ENCODE measurements at places on chromosomes 11 and 22. TPM values are rescaled to one million over a fixed set of nuclear protein-coding genes. Genes with fewer than 3 reads are reported as not detected.

DDTL gene
- total RNA-seq, result not detected

DAGLA gene
- total RNA-seq, result 0.52 TPM

ART1 gene
- total RNA-seq, result not detected

BTBD18 gene
- not detected for total RNA-seq

LRRC74B gene
- not detected for total RNA-seq

RTN4RL2 gene
- 0.45 TPM for total RNA-seq

SLC22A25 gene
- total RNA-seq, result not detected

USP2 gene
- total RNA-seq, result 0.27 TPM

BDNF gene
- 78.3 TPM for total RNA-seq

MYH9 gene
- 96.8 TPM for total RNA-seq

NOX4 gene
- not detected for total RNA-seq

NKAPD1 gene
- total RNA-seq, result 19.5 TPM

VSIG10L2 gene
- total RNA-seq, result not detected

PTPRCAP gene
- total RNA-seq, result not detected

MMP27 gene
- not detected for total RNA-seq

RASGRP2 gene
- not detected for total RNA-seq

TMEM25 gene
- 0.40 TPM for total RNA-seq

OR52H1 gene
- not detected for total RNA-seq
